ENCODE measurements at places on chromosomes 7 and 10.

DNA sequence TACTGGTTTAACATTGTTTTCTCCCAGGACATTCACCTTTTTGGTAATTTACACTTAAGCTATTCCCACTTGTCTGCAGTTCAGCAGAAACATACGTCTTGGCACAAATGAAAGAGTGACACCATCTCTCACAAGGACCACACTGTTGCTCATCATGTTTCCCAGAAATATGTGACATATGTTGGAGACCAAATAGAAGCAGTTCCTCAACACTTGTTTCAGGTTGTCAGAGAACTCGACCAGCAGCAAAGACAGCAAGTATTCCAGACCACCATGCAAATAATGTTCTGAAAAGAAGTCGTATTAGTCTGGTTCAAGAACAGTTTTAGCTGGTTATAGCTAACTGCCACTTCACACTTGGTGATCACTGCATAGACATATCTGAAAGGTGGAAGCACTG, 81.3 kb upstream of the KLF6 start:
- DNase-seq = no peak

DNA sequence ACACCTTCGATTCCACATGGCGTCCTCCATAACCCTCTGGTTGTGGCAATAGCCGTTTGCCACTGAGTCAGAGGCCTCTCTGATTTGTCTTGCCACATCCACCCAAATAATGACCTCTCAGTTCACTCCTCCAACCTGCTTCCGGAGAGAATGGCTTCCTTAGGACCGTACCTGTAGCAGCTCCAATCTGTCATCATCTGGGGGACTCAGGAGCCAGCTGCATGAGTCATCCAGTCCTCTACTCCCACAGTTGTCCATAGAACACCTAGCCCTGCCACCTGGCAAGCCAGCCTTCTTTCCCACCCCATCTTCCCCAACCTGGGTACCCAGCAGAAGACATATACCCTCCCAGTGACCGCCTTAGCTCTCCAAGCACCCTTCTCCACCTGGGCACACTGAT, 64.4 kb upstream of the MXI1 start:
- no peak for DNase-seq

DNA sequence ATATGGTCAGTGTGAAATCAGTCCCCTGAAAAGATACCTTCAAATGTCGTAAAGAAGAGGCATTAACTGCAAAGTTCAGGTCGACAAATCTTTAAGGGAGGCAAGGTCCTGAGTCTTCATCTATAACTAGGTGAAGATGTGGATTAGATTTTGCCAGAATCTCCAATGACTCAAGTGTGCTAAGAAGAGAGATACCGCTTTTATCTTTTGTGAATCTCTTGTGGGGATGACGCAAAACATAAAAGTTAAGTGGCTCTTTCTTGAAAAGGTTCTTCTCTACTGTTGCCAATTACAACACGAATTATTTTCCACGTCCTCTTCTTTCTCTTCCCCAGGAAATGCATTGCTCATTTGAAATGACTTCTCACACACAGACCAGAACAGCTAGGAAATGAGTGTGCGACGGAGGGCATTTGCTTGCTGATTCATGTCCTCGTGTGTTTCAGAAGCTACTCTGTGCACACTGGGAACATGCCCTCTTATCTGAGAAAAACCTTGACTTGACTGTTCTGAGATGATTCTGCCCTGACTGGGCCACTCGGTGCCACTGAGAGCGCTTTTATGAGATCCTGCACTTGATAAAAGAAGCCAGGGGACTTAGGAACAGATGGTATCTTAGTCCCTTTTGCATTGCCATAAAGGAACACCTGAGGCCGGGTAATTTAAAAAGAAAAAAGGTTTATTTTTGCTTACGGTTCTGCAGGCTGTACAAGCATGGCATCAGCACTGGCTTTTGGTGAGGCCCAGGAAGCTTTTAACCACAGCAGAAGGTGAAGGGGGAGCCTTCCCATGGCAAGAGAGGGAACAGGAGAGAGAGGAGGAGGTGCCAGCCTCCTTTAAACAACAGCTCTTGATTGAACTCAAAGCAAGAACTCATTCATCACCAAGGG, 169.5 kb upstream of the PFKP start:
- no peak for DNase-seq

GRCh38 chr10:132547421-132547861, 9.9 kb downstream of the INPP5A start:
- DNase-seq = no peak

- no peak for DNase-seq
Measured at GRCh38 chr7:26685606-26686005, 178.8 kb downstream of the SKAP2 start.

DNA sequence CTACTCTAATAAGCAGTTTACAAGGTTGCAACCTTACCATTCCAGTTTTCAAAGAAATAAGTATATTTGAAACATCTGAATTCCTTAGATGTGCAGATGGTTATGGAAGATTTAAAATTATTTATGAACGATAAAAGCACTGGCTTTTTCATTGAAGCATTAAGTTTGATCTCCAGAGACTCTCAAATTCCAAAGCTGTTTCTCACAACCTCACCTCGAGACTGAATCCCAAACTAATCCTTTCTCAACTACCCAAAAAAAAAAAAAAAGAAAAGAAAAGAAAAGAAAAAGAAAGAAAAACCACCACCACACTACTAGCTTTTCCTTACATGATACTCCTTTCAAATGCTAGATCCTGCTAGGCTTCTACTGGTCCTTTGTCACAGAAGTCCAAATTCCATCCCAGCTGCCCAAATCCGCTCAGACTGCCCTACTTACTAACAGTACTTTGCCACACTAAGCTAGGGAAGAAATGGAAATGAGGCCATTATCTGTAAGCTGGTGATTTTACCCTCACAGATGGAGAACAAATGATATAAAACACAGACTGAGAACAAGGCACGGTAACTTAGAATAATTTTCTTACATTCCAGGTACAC, 100.6 kb upstream of the CDK1 start:
- DNase-seq = no peak

- DNase-seq = no peak
Measured at GRCh38 chr7:147980826-147981813, 609.4 kb upstream of the C7orf33 start.

DNA sequence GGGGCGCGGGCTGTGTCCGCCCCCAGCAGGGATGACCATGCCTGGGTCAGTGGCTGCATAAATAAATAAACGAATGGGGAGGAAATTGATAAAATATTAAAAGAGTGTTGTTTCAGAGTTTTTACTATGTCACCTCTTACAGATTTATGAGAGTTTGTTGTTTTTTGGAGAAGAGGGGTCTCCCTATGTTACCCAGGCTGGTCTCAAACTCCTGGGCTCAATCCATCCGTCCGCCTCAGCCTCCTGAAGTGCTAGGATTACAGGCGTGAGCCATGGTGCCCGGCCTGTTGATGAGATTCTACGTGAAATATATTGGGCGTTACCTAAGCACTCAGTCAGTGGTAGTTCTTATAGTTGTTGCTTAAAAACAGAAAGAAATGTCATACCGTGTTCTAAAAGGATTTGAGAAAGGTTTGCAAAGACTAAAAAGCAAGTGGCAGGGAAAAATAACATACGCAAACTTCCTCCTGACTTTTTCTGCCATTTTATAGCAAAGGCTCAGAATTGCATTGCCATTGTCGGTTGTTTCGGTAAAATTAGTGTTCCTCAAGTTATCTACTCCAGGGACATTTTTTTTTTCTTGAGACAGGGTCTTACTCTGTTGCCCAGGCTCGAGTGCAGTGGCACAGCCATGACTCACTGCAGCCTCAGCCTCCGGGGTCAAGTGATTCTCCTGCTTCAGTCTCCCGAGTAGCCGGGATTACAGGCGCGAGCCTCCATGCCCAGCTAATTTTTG, 39.5 kb upstream of the FOXK1 start:
- DNase-seq = no peak

DNA sequence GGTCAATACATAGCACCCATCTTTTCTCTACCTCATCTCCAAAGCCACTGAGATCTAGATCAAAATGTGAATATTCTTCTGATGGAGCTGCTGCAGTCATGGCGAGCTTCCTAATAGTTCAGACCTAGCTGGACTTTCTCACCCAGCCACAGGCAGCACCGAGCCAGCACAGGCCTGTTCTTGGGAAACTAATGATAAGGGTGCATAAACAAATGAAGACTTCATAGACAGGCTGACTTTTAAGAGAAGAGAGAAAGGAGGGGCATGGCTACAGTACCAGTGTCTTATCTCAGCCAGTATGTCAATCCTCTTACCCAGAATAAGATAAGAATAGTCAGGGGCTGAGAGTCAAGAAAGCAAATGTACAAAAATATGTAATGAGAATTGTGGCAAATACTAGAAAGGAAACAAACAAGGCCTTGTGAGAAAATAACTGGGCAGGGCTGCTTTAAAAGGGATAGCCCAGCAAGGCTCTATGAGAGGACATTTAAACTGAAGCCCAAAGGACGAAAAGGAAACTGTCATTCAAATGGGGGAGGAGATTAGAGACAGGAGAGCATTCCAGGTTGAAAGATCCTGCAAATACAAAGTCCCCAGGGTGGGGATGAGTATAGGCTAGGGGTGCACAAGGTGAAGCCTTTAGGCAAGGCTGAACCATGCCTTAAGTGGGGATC, 21.8 kb upstream of the CDK14 start:
- DNase-seq = no peak

DNA sequence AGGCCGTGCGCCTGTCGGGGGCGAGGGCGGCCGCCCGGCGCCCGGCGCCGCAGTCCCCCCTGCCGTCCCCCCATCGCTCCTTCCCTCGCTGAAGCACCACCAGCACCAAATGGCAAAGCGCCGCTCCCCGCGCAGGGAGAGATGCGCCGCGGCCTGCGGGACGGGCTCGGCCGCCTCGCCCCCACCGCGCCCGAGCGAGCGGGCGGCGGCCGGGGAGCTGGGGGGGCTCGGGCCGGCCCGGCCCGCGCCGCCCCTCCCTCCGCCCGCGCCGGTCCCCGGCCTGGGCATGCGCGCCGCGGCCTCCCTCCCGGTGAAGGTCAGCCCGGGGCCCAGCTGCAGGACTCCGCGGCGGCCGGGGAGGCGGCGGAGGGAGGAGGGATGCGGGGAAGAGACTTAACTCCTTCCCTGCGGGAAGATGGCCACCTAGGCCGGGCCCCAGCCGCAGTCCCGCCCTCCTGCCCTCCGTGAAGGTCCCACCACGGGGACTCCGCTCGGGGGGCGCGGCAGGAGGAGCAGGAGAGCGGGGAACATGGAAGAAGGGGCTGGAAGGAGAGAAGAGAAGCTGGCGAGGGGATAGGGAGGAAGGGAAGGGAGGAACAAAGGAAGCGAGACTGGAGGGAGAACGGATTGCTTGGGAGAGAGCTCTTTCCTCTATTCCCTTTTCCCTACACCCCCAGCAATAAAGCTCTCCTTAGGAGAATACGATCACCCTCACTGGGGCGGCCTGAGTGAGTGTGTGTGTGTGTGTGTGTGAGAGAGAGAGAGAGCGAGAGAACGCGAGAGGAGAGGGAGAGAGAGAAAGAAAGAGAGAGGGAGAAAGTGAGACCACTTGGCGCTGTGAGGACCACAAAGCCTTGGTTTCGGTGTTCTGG, 3.4 kb upstream of the SMARCD3 start:
- no peak for DNase-seq

- no peak for DNase-seq
Measured at GRCh38 chr10:8677642-8678041, 623.2 kb downstream of the GATA3 start.

DNA sequence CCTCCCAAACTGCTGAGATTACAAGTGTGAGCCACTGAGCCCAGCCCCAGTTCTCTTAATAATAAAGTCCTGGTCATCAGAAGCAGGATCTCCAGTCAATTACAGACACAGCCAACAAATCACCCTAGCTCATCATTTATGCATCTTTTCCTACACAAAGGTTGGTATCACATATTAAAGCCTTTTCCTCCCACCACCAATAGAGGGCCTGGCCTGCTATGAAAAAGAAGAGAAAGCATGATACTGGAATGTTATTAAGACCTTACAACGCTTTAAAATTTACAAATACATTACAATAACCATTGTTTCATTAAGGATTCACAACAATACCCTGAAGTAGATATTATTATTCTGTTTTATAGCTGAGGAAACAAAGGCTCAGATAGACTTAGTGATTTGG, 25.9 kb downstream of the VAX1 start:
- DNase-seq = no peak

DNA sequence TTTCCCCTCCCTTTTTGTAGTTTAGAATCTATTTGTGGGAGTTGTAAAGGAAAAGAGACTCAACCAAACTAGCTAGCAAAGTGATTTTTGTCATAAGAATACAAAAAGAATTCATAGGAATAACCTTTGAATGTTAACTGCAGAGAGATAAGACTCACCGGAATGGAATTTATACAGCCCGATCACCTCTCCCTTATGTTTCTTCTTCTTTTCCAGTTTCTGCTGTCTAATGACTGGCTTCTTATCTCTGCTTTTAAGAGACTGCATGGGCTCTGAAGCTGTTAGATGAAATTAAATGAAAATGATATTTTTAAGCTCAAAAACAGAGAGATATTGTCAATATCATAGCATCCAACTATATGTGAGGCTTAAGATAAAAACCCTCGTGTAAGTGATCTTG, 1095.9 kb downstream of the REEP3 start:
- DNase-seq = no peak

DNA sequence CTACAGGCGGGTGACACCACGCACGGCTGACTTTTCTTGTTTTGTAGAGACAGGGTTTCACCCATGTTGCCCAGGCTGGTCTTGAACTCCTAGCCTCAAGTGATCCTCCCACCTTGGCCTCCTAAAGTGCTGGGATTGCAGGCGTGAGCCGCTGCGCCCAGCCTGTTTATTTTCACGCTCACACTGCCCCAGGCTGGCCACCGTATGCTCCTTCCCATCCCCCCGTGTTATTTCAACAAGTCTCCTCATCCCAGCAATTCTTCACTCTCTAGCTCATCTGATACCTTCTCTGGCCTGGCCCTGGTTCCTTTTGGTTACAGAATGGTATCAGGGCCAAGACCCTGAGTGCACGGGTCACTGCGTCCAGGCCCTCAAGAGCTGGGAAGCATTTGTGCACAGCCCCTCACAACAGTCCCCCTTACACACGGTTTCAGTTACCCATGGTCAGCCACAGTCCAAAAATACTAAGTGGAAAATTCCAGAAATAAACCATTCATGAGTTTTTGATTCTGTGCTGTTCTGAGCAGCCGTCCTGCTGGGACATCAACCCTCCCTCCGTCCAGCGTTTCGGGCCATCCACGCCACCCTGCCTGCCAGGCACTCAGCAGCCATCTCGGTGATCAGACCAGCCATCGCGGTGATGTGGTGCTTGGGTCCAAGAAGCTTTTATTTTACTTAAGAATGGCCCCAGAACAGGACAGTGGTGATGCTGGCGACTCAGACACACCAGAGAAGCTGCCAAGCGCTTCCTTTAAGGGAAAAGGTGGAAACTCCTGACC, 8.9 kb downstream of the COX19 start:
- DNase-seq = no peak

- no peak for DNase-seq
Measured at GRCh38 chr7:45078125-45078681, 10.6 kb downstream of the NACAD start.

DNA sequence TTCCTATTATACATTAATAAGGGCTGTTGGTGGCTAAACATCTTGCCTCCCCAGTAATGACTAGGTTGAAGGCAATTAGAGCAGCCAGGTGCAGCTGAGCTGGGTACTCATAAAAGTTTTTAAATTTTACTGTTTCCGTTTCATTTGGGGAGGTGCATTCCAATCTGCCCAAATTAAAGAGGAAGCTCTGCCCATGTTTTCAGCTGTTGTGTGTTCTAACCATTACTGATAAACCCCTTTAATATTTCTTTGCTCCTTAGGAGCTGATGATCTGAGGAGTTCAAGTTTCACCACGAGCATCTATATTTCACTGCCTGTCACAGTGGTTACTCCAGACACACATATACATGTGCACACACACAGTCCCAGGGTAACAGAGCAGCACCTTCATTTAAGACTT, 94.4 kb downstream of the JAZF1 start:
- DNase-seq = no peak

GRCh38 chr7:135712796-135713195, 15.2 kb downstream of the SLC13A4 start:
- no peak for DNase-seq
